ENCODE measurements at places on chromosomes 6 and 20.
A peak's percentile ranks its signal among the peaks of the same experiment; 100 is the strongest.

DNA sequence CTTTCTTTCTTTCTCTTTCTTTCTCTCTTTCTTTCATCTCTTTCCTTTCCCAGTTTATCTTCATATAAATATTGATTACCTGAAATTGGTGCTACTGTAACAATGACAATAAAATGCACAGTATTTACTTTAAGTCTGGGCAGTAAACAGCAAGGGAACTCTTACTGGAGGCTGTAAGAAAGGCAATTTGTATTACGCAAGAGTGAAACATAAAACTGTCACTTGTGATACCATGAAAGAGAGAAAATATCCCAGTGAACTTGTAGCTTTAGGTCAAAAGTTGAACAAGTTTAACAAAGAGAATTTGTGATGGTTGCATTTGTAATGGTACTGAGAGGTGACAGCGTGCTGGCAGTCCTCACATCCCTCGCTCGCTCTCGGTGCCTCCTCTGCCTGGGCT lies 80.0 kb downstream of the EYS start:
- DNase-seq: no peak

DNA sequence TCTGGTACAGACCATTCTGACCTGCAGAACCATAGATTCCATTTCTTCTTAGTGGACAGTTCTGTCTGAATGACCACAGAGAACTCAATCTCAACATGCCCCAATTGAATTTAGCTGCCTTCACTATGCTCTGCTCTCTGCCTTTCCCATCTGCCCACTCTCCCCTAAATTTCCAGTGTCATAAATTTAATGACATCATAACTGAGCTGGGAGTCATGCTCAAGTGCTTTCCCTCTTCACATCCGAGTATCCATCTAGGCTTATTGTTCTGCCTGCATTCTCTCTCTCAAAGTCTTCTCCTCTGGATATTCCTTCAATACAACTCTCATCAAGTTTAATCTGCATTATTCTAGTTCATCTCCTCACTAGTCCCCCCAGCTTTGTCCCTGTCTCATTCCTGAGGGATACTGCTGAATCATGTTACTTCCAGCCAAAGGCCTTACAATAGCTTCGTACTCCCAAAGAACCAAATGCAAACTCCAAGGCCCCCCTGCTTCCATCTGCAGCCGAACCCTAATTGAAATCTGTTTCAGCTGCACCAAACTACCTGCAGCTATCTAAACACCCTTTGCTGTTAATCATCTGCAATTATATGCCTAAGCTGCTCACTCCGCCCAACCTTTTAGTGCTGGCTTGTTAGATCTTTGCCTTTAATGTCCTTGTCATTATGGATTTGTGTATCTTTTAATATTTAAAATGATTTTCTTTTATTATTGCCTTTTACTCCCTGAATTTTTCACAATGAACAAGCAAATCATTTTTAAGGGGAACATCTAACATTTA lies 46.1 kb downstream of the SLC35B3 start:
- DNase-seq: no peak

DNA sequence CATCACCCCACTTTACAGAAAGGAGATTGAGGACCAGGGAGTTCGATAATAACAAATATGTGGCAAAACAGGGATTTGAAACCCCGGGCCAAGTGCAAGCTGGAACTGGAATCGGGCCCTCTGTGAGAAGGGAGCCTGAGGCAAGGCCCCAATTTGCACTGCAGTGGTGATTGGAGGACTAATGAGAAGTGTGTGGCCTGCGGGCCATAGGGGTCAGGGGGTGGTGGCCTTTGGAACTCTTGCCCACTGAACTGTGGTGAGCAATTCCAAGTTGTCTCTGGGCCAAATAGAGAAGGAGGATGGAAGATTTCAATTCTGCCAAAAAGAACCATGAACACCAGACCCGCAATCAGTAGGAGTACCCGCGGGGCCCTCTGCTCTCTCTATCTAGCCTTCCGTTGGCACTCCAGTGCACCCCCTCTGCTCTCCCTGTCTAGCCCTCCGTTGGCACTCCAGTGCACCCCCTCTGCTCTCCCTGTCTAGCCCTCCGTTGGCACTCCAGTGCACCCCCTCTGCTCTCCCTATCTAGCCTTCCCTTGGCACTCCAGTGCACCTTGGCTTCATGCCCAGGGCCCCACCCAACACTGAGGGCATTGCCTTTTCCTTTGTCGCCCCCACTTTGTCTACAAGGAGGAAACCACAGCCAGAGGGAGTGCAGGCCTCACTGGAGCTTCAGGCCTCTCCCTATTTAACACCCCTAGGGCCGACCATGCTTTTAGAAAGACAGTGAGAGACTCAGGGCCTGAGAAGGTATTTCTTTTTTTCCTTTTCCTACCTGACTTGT lies 6.0 kb upstream of the PTPRA start:
- DNase-seq: no peak

DNA sequence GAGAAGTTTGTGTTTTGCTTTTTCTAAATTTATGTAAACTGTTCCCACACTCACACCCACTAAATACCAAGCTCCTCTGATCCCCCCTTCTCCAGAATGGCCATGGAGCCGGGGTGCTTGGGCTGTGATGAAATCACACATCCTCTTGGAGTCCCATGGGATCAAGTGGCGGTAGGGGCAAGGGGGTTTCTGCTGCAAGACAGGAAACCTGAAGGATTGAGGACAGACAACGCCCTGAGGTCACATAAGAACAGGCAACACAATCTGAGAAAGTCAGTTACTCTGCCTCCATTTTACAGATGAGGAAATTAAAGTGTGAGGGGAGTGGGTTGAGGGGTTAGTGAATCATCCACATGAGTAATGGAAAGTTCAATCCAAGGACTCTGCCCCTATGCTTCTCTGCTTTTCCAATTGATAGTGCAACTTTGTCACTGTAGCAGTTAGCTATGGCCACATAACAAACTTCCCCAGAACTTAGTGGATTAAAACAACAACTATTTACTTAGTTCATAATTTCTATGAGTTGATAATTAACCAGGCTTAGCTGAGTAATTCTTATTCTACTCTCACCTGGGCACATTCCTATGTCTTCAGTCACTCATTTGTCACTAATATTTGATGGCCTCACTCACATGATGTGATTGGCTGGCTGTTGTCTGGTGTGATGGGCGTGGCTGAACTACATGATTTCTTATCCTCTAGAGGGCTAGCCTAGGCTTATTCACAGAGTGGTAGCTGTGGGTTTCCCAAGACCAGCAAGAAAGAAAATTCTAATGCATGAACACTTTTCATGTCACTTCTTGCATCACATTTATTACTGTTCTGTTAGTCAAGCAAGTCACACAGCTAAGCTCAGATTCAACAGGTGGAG lies 311.1 kb upstream of the RNF24 start:
- DNase-seq: no peak

DNA sequence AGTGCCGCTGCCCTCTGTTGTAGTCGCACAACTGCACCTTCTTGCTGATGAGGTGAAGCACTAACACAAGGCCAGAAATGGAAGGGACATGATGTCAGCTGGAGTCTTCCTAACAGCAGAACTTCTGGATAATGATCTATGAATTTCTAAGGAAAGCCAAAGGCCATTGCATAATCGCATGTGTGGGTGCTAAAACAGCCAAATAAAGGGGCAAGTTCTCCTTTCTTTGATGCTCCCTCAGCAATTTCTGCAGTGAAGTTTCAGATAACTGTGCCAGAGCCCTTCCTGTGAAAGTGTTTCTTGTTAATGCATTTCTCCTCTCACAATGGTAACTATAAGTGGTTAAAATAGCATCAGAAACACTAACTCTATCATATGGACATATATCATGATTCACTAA lies 8.0 kb upstream of the F13A1 start:
- peak; percentile 28 for DNase-seq

DNA sequence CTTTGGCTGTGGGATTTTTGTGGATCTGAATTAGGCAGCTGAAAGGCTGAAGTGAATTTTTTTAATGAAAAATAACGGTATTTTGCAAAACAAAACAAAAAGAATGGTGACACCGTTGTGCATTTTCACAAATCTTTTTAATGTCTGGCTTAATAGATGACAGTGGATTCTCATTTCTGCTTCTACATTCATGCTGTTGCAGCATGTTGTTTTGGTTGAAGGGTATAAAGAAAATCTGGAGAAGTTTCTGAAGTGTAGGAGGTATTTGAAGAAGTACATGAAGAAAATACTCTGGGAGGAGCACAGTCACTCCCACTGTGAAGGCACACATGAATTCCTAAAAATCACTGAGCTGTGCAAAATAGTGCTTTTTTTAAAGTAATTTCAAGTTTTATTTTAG lies 3.1 kb upstream of the MAP3K5 start:
- no peak for DNase-seq

- no peak for DNase-seq
Observed at GRCh38 chr6:163148451-163149278, 265.9 kb upstream of the QKI start.

GRCh38 chr6:75621846-75622245 lies 20.2 kb downstream of the SENP6 start:
- no peak for DNase-seq

GRCh38 chr6:136508725-136509392 lies 41.4 kb downstream of the MAP7 start:
- DNase-seq: no peak

DNA sequence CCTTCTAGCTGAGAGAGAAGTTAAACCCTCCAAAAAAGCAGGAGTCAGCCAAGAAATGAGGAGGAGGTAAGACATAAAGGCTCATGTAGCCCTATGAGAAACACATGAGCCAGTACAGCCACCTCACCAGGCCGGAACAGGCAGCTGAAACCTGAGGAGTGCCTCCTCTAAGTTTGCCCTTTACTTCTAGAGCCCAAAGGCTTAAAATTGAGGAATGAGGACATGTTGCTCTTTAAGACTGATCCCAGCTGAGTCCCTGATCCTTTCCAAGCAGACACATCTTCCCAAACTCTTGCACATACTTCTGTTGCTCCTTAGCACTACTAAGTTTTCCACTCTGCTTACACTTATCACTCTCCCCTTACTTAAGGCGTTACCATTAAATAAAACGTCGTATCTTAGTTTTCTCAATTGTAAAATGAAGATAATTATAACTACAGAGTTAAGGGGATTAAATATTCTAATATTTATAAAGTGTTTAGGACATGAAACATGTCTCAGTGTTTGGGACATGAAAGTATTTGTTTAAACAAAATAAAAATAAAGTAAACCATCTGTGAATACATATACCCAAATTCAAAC lies 124.0 kb downstream of the OGFRL1 start:
- no peak for DNase-seq

DNA sequence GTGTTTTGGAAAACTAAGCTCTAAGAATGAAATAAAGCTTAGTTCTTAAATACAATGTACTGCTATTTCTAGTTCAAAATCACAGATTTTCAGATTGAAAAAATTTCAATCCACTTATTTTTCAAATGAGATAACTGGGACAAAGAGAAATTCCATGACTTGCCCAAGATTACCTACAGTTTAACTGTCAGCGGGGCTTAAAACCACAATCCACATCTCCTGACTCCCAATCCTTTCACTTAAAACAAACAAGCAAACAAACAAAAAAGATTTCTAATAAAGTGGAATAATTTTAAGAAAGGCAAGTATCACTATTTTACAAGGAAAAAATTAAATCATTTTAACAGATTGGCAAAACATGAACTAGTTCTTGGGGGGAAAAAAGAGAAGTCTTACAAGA lies 4.2 kb downstream of the PHIP start:
- DNase-seq: no peak

DNA sequence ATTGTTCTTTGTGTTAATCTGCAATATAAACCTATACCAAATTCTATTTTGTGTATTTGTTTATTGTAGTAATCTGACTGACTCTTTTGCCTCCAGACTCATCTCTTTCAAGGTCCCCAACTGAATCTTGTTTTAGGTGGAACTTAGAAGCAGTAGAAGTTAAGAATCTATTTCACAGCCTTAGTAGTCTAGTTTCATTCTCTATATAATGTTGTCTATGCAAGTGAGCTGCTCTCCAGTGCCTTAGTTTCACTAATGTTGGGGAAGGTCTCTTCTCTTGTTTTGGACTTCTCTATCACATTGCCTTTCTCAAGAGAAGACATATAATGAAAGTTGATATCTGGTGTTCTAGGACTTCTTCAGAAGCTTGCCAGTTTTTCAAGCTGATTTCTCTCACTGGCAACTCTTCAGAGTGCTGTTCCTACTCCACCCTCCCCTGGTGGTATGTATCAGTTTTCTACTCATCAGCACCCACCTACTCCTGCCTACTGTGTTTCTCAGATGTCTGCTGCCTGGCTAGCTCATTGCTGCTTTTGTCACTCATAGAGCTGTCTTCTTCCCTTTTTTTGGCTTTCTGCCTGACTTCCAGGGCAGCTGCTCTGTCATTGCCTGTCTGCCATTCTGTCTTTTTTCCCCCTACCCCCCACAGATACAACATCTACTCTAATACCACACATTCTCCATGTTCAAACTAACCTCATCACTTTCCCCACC lies 82.1 kb downstream of the PTPRA start:
- DNase-seq: peak; percentile 25

Data from MM.1S (cell line).